ENCODE measurements at places on chromosomes 12 and 14.

DNA sequence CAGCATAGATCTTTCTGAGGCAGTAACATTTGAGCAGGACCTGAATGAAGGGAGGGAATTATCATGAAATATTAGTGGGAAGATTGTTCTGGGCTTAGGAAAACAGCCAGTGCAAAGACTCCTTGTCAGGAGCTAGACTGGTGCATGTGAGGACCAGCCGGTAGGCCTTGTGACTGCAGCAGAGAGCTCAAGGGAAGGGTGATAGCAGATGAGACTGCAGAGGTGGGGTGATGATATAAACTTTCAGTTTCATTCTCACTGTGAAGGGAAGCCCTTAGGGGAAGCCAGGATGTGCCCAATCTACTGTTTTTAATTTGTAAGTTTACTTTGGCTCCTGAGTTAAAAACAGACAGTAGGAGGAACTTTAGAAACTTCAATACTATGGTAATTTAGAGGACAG, 12.4 kb downstream of the IL22 start:
- DNase-seq: peak; percentile 46

- DNase-seq: no peak
Observed at GRCh38 chr14:101882141-101882935, 82.0 kb upstream of the DYNC1H1 start.

- DNase-seq: no peak
Observed at GRCh38 chr14:65731933-65732506, 319.5 kb downstream of the FUT8 start.

DNA sequence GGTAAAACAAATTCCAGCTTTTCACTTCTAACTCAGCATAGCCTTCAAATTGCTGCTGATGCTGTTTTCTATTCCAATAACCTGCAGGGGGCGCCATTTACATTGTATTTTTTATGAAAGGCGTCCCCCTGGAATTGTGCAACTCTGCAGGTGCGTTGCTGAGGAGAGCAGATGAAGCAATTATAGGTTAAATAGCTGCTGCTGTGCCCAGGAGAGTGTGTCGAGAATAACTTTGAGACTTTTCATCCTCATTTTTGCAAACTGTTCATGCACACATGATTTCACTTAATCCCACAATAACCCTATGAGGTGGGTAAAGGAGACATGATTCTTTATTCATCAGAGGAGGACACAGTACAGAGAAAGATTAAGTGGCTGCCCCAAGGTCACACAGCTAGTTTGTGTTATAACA, 75.7 kb downstream of the MYRFL start:
- DNase-seq: peak; percentile 26

- DNase-seq: no peak
Observed at GRCh38 chr12:132402831-132403416, 73.5 kb upstream of the GALNT9 start.

GRCh38 chr14:96285667-96286066, 29.7 kb downstream of the BDKRB1 start:
- no peak for DNase-seq

- DNase-seq: no peak
Observed at GRCh38 chr14:101950516-101951215, 13.7 kb upstream of the DYNC1H1 start.

DNA sequence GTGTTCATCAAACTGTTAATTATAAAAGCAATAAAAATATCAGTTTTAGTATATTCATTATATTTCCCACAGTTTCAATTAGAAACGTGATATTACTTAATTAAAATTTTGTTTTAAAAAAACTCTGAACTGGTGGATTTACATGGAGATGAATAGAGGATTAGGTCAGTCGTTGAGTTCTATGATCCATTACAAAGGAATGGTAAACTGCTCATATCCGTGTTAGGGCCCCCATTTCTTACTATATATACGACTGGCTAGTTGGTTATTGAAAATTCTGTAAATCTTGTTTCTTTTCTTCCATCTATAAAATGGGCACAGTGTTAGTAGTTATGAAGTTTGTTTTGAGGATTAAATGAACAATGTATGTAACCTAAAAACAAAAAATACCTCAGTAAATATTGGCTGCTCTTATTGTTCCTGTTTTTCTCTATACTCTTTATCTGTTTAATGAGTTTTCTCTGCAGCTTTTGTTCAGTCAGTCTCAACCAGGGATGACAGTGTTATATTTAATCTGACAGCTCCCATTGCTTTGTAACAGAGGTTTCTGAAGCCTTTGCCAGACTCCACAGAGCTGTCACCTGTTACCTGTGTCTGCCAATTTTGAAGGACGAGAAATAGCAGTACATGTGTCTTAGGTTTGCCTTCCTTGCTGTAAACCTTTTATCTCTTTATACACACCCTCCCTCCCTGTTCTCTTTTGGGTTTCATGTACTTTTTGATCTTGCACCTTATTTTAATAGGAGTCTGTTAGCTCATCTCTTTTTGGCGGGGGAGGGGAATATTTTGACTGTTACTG, 41.5 kb downstream of the FRS2 start:
- no peak for DNase-seq

- DNase-seq: peak; percentile 15
Observed at GRCh38 chr12:754851-755562, 2.6 kb downstream of the WNK1 start.

DNA sequence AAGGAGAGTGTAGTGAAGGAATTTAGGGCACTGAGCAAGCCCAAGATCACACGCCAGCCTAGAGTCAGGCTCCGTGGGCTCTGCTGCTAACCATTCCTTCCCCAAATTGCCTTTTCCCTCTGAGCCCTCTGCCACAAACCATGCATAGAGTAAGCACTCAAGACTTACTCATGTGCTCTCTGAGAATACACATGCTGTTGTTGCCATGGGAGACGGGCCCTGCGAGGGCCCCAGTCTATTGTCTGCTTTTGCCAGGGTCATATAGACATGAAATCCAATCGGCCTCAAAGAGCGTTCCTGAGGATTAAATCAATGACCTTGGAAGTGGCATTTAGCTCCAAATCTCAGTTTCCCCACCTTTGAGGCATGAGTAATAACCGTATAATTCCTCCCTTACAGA, 48.7 kb upstream of the WSCD2 start:
- DNase-seq: no peak

DNA sequence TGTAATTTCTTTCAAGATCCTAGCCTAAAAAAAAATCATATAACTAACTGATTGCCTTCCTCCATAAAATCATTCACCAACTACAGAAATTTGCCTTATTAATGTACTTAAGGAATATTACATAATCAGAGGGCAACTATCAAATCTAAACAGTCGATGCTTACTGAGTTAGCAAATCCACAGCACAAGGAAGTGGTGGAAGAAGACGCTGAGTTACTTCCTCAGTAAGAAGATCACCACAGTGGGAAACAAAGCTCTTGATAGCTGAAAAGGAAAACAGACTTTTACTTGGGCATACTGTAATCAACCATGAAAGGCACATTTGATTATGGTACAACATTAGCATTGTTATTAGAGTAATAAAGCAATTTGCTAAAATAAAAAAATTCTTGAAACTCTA, 48.7 kb downstream of the HEATR5A start:
- no peak for DNase-seq

GRCh38 chr14:68757618-68758081, 35.2 kb downstream of the ZFP36L1 start:
- DNase-seq: no peak

DNA sequence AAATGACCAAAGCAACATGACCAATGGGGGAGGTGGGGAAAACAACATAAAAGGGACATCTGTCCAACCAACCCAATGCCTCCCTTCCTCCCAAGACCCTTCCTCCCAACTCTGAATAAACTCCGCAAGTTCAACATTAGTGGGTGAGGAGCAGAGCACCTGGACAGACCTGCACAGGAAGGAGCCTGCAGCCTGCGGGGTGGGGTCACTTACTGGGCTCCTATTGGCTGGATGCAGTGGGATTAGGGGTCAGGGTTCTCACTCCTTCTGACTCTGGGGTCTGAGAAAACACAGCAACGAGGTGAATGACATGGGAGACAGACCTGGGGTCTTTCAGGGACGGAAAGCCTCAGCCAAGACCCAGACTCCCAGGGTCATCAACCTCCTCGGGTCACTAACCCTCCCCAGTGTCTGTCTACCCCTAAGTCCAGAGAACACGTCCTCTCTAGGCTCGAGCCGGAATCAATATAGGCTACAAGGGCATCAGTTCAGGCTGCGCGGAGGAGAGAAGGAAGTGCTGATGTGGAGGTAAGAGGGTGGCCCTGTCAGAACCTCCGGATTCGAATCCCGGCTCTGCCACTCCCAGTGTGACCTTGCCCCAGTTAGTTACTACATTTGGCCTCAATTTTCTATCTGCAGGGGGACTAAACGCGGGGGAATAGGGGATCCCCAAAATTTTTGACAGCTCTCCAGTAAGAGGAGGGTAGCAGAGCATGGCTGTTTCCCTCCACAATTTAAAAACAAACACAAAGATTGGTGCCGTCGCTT, 860 bp downstream of the NDRG2 start:
- DNase-seq: no peak

DNA sequence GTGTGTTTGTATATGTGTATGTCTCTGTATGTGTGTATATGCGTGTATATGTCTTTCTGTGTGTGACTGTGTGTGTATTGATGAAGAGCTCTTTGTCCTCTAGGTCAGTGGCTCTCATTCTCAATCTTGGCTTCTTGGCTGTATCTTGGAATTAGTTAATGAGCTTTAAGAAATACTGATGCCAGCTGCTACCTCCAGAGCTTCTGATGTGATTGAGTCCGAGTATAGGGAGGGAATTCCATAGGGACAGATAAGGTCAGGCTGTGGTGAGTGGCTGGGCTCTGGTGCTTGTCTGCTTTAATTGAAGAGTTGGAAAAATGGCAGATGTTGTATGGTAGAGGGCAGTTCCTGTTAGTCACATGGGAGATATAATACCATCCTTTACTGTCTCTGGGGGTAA, 140.1 kb downstream of the C12orf75 start:
- DNase-seq: no peak

- no peak for DNase-seq
Observed at GRCh38 chr12:115758183-115758582, 519.3 kb downstream of the MED13L start.

DNA sequence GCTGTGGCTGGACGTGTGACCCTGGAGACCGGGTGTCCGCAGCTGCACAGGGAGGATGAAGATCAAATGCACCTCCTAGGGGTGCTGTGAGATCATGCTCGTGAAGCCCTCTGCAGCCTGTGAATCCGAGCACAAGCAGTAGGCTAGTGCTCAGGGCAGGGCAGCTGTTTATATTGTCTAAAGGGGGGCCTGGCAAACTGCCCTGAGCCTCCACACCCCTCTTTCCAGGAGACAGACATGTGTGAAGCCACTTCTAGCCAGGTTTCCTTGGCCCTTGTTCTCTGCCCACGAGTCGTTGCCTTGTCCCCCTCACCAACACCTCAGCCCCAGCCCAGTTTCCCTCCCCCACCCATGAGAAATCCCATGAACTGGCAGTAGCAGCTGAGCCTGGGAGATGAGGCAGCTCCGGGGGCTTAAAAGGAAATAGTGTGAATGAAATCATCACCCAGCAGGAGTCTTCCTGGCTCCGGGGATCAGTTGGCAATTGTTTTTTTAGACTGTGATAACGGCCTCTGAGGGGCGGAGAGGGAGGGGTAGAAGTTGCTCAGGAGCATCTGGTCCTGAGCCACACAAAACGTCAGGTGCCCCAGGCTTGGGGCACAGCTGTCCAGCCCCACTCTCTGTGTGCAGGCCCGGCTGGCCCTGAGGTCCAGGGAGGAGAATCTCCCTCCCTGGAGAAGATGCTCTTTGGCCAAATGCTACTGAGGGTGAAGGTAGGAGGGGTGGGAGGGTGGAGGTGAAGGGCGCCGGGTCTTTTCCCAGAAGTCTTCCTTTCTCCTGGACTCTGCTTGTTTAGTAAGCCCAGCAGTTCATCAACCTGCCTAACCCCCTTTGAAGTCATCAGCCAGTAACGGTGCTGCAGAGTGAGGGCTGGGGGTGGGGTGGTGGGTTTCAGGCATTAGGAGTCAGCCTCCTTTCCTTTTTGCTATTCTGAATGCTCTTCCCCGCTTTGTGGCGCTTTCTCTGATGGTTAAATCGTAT, 4.0 kb downstream of the FGF6 start:
- no peak for DNase-seq

DNA sequence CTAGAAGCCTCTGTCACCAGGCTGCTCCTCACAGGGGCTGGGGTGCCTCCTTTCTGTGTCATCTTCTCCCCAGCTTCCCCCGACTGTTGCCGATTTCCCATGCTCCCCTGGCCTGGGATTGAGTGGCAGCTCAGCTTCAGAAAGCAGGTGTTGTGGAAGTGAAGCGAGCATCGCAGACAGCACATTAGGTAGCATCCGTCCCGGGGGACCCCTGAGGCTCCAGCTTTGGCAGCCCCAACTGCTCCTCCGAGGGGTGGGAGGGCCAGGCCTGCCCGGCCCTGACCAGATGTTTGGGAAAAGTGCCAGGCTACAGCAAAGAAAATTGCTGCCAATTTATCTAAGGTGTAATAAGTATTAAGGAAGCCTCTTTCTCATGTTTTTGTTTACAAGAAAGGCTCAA, 1045.6 kb downstream of the BCL11B start:
- no peak for DNase-seq

- no peak for DNase-seq
Observed at GRCh38 chr12:65004270-65004669, 116.8 kb downstream of the WIF1 start.

GRCh38 chr14:100076133-100076532, 10.9 kb downstream of the EVL start:
- DNase-seq: no peak

DNA sequence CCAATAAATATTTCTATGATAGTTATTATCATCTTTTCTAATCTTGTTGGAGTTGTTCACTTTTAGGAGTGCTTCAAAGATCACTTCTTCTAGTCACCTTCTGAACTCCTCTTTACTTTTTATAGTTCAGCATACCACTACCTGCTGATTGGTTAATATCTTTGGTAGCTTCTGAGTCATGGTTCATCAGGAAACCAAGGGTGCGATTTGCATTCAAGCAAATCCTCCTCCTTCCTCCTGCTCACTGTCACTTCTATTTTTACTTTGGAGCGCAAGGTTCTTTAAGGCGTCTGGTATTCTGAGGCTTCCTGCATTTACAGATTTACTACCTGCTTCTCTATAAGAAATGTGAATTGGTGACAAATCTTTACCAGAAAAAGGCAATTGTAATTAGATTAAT, 24.0 kb downstream of the SYT1 start:
- no peak for DNase-seq

GRCh38 chr12:123049398-123050240, 69.1 kb downstream of the ARL6IP4 start:
- DNase-seq: no peak

DNA sequence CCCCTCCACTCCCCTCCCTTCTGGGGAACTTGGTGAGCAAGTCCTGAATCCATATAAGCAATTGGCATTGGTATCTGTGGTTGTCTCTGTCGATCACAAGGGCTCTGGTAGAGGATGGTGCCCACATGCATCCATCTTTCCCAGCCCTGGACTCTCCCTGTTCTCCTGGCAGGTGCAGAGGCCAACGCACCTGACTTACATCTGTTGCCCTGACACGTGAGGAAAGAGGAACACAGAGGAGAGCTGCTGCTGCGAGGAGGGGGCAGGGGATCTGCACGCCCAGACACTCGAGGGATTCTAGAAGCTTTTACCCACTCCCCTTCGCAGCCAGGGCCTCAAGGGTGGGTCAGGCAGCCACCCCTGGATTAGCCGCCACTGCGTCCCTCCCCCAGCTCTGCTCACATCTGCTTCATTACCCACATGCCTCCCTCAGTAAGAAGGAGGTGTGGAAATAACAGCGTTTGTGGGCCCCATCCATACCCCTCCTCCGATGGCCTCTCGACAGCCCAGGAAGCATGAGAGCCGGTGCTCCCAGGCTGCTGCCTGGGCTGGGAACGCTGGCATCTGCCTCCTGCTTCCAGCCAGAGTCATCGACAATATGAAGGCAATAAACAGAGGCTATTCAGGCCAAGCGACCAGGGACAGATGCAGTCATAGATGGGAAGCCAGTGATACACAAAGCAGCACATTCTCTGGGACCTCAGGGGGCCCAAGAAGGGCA, 56.5 kb downstream of the KDM2B start:
- DNase-seq: no peak

GRCh38 chr14:82951171-82951570, 1417.5 kb upstream of the SEL1L start:
- no peak for DNase-seq

Measured in stimulated activated CD4-positive, alpha-beta T cell treated with anti-CD3 and anti-CD28 coated beads, Interleukin-2, amount 100 ng/mL, for 4 hours (primary cell).